ENCODE measurements at places on chromosomes 1 and 21.

DNA sequence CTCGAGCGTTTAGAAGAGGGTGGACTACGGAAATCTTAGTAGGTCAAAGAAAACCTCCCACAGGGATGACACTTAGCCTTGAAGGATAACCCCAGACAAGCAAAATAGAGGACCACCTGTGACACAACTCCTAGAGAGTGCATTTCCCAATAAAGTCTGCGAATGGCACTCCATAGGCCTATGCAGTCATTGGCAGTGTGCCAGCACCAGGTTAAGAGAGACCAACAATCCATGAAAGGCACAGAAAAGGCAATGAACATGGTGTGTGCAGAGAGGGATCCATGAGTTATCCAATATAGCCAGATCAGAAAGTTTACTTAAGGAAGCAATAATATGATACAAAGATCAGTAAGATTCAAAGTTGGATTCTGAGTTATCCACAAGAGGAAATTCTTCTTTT, 45.2 kb upstream of the FMO2 start:
- no peak for DNase-seq

DNA sequence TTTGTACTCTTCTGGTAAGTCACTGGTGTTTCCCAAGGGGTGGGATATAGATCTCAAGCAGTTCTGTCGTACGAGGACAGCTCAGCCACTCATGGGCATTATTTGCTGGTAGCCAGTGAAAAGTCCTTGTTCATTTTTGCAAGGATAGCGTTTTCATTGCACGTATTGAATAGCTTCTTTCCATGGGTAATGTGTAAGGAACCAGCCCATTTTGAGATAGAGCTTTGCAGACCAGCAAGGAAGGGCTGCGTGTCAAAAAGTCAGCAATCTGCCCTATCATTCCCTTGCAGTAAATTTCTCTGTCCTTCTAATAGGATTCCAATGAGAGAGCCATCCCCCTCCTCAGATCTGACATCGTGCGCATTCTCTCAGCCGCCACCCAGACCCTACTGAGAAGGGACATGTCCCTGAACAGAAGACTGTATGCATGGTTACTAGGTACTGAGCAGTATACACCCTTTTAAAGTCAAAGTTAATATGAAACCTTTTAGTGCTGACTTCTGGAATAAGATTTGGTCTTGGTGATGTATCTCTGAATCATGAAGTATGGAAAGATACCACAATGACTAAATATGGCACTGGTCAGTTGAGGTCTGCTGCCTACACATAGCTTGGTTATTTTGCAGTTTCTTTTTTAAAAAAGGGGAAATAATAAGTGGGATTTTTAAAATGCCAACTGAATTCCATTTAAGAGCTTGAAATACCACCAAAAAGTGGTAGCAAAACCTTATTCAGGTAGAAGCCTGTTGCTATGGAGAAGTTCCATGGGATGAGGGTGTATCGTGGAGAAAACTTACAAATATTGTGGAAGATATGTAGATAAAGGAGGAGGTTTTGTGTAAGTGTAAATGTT, 55.3 kb downstream of the DOP1B start:
- DNase-seq = no peak

- no peak for DNase-seq
Measured at GRCh38 chr1:177567393-177567792, 396.6 kb downstream of the BRINP2 start.

DNA sequence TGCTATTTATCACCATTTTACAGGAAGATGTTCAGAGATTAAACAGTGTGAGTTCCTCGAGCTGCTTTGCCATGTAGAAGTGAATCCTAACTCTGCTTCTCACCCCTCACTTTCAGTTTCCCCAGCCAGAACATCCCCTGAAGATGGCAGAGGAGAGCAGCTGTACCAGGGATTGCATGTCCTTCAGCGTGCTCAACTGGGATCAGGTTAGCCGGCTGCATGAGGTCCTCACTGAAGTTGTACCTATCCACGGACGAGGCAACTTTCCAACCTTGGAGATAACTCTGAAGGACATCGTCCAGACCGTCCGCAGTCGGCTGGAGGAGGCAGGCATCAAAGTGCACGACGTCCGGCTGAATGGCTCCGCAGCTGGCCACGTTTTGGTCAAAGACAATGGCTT, 16.9 kb downstream of the TENT5C start:
- DNase-seq = no peak

DNA sequence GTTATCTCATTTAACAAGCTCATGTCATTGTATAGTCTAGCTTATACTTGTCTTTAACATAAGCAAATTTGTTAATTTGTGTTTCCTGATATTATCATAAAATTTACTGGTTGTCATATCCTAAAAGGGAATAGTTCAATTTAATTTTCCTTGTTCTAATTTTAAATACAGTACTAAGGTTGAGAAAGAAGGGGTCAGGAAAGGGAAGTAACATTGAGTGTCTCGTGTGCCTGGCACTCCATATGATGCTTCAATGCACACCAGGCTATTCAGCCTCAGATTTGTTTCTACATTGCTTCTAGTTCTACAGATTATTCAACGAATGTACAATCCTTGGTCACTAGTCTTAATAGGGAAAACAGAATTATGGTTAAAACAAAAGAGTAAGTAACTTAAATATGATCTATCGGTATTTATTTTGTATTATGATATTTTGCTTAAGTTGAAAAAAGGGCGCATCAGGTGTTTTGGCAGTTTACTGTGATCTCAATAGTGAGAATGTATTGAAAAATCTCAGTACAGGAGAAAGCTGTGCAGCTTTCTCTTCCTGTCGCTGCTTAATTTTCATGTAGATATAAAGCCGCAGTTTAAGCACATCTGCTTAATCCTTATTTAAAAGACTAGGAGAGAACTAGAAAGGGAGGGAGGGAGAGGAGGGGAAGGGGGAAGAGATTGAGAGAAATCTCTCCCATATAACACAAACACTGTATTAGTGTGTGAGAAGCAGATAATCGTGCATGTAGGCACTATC, 13.0 kb downstream of the PTPRC start:
- DNase-seq = no peak

DNA sequence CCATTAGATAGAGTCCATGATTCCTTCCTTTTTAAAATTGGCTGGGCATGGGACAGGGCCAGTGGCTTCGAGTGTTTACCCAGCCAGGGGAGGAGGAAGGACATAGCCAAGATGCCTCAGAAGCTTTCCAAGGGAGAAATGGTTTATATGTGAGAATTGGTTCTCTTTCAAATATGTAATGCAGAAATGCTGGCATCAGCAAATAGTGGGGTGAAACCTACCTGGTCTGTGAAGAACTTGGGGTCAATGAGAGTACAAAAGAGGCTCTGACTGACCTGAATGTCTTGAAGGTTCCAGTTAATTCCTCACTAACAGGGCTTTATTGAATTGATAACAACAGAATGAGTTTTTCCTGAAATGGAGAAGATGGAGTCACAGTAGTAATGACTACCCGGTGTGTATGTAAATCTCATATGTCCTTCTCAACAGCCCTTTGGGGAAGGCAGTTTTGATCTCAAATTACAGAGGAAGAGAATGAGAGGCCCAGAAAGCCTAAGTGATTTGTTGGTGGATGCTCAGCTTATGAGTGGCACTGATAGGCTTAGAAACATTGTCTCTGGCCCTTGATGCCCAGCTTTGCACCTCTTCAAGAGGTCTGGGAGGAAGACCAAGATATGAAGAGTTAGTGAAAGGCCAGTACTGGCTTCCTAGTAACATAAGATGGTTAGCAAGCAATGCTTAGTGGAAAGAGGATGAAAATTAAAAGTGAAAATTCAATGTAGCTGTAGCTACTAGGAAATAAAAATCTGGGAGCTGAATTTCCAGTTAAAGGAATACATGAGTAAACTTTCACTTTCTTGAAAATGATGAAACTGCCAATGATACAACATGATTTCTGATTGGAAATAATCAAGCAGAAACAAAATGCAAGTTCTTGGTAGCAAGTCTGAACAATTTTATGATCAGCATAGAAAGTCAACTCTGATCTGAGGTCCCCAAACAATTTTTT, 2.7 kb downstream of the ATF3 start:
- no peak for DNase-seq

DNA sequence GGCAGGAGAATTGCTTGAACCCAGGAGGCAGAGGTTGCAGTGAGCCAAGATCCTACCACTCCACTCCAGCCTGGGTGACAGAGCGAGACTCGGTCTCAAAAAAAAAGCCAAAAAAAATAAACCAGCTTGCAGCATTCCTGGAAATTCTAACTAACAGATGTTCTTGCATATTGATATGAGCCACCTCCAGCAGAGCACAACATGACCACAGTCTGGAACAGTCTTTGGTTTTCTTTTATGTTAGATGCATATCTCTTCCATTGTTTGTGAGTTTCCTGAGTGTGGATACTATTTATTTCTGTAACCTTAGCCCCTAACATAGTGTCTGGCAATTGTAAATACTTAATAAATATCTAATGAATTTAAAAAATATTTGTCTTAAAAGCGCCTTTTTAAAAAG, 23.9 kb downstream of the IFNAR1 start:
- DNase-seq = no peak

- DNase-seq = no peak
Measured at GRCh38 chr1:116733476-116734365, 20.5 kb upstream of the CD2 start.

DNA sequence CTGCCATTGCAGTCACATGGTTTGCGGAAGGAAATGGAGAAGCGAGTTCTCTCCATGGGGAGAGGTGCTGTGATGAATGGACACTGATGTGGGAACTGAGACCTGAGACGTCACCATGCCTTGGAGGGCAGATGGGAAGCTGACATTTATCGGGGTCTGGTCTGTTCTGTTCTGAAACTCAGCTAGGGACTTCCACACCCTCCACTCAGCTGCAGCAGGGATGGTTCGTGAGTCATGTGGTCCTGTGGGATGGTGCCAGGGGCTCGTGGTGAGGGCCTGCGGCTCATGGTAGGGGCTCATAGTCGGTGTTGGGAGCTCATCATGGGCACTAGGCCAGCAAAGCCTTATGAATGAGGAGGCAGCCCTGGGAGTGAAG, 6.1 kb downstream of the GPR137B start:
- DNase-seq = no peak

DNA sequence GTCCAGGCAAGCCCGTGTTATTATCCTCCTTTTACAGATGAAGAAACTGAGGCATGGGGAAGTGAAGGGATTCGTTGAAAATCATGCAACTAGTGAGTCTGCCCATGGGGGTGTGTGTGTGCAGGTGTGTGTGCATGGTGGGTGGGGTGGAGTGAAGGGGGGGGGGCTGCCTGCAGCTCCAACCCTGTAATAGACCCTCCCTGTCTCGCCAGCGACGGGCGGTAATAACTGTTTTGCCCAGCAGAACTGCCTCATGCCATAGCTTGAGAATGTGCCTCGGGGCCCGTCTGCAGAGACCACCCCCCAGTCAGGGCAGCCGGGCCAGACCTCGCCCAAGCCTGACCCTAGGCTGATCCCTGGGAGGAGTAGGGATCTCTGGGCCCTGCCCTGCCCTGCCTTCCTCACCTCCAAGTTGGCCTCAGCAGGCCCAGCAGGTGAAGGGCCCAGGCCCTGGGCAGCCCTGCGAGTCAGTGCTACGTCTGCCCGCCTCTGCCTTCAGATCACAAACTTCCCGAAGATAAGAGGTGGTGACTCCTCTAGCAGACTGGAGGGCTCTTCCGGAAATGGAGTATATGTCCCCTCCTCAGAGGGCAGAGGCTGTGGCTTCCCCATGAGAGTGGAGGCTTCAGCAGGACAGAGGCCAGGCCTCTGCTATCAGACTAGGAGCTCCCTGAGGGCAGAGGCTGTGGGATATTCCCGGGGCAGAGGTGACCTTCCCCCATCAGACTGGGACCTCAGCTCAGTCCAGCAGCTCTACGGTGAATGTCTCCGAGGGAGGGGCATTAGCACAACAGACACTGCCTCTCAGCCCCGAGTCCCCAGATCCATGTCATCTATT, 15.7 kb upstream of the EPHA2 start:
- no peak for DNase-seq

DNA sequence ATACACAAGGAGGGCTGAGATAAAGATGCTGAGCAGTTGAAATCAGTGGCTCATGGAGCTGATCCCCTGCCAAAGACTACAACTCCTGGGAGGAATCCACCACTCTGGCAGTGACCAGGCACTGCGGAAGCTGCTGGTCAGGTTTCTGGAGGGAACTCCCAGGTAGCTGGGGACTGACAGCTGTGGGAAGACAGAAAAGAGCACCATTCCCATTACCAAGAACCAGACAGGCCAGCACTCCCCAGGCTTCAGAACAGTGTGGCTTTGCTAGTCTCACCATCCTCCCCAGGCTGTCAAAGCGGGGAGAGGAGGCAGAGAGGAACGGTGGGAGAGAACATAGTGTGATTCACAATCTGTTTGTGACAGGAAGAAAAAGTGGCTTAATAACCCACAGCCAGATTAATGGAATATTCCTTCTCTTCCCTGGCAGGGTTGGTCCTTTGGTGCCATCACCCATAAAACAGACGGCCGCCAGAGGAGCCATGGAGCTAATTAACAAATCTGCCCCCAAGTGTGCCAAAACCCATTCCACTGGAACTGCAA, 92.1 kb downstream of the MAB21L3 start:
- no peak for DNase-seq

- no peak for DNase-seq
Measured at GRCh38 chr1:156098784-156099183, 15.7 kb upstream of the LMNA start.

- no peak for DNase-seq
Measured at GRCh38 chr1:244448279-244449036, 3.3 kb downstream of the ADSS2 start.

DNA sequence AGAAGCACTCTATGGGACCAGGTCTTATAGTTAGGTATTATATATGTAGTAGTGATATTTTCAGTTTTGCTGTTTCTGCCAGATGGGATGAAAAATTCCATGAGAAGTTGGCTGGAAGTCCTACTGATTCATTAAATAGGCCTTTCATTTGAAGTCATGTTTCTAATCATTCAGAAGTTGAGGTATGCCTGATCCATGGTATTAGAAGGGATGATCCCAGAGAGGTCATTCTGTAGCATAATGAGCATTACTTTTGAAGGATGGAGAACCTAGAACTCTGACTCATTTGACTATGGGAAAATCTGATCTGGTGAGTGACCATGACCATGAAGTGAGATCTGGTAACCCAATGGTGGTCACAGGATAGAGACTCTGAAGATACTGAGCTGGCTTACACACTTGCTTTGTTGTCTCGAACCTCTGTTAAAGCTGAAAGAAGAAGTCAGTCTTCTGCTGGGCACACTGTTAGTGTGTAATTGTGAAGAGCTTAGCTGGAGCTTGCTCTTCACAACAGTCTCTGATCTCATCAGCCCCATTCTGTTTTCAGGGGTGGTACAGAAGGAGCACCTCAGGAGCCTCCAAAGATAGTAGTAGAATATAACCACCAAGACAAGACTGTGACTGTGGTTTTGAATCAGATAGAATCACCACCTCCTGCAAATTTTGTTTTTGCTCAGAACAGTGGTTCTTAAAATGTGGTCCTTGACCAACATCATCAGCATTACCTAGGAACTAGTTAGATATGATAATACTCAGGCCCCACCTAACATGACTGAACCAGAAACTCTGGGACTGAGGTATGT, 9.0 kb downstream of the MGST3 start:
- DNase-seq = no peak

GRCh38 chr1:12249748-12250147, 19.9 kb downstream of the VPS13D start:
- no peak for DNase-seq

GRCh38 chr1:25564777-25565574, 21.6 kb downstream of the LDLRAP1 start:
- no peak for DNase-seq

- no peak for DNase-seq
Measured at GRCh38 chr1:53332186-53332564, 4.3 kb upstream of the LRP8 start.
